Posterior cingulate gyrus (tissue), 11 donors: ENCODE measurements at places on chromosomes 4 and X.
A peak's percentile ranks its signal among the peaks of the same experiment; 100 is the strongest.

DNA sequence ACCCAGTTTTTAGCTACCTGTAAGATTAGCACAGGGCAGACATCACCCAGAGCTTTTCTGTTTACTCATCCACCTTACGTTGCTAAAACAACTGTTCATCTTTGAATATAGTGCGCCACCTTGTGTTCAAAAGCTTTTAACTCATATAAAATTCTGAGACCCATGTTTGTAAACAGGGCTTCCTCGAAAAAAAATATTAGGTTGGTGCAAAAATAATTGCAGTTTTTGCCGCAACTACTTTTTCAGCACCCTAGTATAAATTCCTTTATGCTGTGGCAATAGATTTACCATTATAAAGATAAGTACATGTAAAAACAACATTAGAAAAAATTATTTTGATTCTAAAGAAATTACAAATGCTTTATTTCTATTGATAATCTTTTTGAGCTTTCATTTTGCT is 147.9 kb downstream of the LRBA start:
- no peak for DNase-seq

DNA sequence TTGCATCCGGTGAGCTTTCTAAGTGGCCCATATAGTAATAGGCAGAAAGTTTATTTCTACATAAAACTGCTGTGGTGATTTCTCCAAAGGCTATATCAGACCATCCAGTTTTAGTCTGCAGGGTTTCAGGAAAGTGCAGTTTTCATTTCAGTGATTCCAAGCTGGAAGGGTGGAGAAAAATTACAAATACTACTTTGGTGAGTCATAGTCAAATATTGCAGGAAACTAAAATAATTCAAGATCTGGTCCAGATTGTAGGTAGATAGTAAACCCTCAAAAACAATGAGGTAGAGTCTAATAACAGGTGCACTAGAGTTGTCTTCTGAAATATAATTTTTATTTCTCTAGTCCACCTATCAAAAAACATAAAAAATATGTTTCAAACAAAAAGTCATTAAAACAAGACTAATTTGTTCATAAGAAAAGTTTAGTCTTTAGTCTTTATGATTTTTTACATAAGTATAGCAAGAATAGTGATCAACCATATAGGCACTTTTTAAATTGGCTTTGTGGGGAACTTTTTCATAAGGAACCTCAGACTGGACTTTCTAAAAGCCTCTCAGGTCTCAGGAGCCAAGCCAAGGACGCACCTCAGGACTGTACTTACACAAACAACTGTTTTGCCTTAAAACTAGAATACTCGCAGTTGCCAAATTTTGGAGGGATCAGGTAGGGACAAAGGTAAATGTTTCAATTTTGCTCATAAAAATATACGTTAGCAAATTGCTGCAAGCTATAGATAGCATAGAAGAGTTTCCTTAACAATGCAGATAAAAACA is 101.8 kb upstream of the TLR3 start:
- DNase-seq = no peak

DNA sequence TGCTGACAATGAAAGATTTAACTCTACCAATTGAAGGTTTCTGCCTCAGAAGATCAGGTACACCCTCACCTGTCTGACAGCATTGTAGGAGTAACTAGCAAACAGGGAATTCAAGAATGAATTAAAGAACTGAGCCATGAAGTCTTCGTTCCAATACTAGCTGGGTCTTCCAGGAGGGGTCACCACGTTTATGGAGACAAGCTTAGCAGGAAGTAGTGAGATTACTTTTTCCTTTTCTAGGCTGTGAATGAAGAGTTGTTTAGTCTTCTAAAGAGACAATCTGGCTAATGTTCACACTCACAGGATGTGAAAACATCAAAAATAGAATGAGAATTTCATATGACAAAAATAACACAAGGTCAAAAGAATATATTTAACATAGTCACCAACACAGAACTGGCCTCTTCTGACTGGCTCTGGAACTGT is 54.9 kb downstream of the REELD1 start:
- no peak for DNase-seq

GRCh38 chr4:52566136-52567031 is 92.7 kb downstream of the USP46 start:
- no peak for DNase-seq

DNA sequence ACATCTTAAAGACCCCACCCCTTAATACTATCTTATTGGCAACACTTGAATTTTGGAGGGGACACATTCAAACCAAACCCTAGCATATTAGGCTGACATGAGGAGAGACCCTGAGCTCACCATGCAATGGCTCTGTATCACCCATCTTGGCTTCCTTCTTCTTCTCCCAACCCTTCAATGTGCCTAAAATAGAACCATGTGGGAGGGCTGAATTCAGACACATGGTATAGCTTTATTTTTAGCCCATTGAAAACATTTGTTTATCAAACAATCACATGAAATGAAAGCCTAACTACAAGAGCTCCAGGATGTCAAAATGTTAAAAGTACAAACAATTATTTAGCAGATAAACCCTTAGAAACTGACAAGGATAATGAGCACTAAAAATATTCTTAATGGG is 81.6 kb downstream of the RASL11B start:
- DNase-seq = no peak

GRCh38 chrX:111098874-111099273 is 2.9 kb downstream of the PAK3 start:
- DNase-seq = no peak

GRCh38 chrX:49879656-49880277 is 483 bp downstream of the USP27X start:
- DNase-seq = no peak

DNA sequence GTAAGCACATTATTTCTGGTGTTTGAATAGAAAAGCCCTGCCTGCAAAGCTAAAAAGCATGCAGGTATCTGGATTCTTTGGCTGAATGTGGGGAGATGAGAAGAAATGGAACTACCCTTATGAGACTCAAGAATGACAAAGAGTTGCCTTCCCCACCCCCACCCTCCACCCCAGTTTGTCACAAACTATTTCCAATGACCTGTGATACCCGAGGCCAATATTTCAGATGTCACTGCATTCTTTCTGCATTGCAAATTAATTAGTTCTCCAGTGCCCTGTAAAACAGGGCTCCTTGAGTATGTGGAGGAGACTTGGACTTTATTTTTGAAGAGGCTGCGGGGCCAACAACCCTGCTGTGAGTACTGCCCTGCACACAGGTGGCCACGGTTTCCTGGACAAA is 116.4 kb downstream of the ZNF827 start:
- DNase-seq = no peak

DNA sequence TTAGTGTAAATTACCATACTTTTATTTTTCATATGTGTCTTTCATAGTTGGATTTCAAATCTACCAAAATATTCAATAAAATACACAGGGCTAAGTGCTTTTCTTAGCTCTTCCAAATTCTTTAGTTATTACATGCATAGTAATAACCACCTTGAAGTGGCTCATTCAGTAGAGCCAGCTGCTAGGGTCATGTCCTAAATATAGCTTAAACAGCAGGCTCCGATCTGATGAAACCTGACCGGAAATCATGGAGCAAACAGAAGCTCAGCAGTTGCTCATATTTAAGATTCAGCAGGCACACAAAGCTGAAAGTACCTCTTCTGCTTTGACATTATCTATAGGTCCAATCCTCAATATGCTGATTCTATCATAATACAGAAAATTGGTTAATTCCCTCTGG is 1470.4 kb downstream of the ADGRL3 start:
- no peak for DNase-seq

DNA sequence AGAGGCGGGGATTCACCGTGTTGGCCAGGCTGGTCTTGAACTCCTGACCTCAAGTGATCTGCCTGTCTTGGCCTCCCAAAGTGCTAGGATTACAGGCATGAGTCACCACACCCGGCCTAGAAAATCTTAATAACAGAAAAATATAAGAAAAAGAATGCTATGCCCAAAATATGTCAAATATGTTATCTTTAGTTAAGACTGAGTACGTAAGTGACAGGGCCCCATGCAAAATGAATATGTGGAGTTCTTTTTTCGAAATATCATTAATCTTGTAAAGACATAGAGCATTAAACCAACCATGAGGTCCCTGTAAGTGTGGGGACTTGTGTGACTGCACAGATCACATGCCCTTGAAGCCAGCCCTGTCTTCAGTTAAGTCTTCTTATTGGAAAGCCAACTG is 8.9 kb upstream of the ZNF518B start:
- no peak for DNase-seq

DNA sequence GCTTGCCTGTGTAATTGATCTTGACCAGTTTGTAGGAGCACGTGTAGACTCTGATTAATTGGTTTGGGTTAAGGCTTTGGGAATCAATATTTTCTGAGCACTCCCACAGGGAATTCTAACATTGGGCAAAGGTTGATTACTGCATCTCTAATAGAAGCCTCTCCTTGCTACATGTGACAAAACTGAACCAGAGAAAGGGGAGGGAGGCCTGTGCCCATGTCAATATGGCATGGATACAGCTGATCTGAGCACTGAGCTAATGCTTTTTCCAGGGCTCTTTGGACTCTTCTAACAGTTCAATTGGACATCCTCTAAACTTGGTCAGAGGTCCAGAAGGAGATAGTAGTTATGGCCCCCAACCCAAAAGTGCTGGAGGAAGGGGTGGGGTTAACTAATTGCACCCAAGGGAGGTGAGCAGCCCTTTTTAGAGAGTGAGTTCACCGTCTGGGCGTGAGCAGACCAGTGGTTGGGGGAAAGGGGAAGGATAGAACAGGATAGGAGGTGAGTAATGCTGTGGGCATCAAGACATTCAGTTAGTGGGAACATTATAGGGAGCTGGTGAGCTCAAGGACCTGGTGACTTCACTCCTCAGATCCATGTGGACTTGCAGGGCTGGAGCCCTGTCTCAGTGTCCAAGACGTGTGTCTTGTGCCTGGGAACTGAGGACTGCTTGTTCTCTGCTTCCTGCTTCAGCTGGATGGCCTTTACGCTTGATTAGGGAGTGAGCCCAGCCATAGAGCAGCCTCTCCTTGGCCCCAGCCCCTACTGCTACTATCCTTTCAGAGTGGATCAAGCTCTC is 22.8 kb downstream of the MSN start:
- DNase-seq = no peak

DNA sequence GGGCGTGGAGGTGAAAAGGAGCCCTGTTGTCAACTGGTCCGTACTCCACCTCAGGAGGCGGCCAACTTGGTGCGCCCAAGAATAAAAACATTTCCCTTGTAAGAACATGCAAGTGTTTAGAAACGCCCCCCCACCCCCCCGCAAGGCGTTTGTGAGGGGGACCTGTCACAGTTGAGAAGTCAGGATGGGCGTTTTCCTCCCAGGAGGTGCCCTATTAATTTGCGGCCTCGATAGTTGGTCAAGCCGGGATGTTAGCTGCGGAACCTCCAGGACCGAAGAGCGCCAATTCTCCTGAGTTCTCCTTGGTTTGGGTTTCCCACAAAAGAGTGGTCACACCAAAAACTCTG is 651 bp upstream of the SAP30 start:
- peak; percentile 17 for DNase-seq

DNA sequence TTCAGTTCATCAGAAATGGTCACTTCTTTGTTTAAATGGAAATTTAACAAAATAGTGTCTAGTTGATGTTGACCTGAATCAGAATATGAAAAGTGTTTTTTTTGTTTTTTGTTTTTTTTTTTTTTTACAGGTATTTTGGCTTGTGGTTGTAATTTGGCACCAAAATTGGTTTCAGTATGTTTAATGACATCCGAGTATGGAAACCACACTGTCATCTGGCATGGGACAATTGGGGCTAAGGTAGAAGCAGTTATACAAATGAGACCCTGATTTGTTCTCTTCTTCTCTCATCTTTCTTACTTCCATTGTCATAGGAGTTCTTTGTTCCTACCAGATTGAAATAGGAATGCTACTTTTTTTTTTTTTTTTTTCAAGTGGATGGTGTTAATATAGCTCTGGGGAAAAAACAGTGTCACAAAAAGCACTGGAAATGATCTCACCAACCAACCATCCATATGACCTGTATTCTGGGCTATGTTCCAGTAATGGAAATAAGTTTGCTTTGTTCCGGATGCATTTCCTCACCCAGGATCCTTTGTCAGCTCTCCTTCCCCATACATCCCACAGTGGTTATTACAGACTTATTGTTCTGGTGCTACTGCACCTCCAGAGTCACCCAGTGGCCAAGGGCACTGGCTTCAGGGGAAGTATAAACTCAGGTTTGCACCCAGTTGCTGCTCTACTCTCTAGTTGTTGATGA is 95.8 kb downstream of the ATXN3L start:
- DNase-seq = no peak

GRCh38 chrX:9745417-9746115 is 20.1 kb downstream of the GPR143 start:
- no peak for DNase-seq

- DNase-seq = no peak
Observed at GRCh38 chr4:150962245-150962644, 52.8 kb downstream of the LRBA start.

DNA sequence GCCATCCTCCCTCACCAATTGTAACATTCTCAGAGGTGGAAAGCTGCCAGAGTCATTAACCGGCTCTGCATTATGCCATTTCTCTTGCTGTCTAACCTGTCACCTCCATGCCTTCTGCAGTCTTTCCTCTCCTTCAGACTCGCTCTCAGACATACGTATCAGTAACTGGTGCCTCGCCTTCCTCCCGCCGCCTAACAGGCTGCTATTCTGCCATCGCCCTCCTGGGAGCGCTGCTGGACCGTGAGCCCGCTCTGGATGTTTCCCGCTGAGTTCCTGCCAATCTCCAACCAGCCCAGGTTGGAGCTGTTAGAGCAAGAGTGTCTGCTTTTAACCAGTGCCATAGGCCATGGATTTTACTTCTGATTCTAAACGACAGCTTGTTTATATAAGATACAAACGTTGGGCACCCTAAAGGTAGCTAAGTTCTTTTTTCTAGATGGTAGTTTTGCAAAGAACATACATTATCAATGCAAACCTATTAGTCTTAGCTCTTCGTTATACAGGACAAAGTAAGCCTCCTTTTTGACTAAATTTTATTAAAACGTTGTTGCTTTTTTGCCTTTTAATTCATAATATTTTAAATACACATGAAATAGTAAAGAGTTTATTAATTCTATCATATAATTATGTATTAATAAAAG is 59.5 kb upstream of the NEIL3 start:
- peak; percentile 21 for DNase-seq
